ENCODE measurements at places on chromosomes 3 and 15.

GRCh38 chr3:184565421-184566211, 4.0 kb downstream of the EPHB3 start:
- DNase-seq = no peak

DNA sequence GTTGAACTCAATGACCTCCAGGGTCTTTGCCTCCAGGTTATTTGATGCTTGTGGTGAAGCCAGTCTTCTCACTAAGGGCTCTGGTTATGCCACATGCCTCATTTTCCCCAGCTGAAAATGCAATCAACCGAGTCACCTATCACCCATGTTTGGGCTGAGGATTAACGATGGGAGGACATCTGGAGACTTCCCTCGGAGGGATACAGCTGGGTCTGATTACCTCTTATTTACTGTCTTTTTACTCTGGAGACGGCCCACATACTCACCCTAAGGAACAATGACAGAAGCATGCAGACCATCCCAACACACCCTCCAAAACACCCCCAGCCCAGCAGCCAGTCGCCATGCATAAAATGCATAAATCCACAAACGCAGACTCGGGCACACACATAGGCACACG, 187.4 kb downstream of the OPA1 start:
- no peak for DNase-seq

DNA sequence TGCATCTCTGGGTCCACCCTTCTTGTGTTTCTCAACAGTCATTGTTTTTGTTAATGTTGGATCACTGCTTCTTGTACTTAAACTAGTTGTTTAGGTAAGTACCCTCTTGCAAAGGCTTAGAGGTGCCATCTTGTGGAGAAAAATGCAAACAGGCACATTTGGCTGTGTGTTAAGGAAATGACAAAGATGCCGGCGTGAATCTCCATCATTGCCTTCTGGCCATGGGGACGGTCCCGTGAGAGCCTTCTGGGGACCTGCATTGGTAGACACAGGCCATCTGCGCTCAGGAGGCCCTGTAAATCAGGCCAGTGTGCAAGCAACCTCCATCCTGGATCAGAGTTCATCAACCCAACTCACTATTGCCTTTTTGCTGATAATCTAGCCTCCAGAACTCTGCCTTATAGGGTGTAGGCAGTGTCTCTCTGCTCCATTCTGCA, 158.6 kb upstream of the NR2E3 start:
- DNase-seq = no peak

DNA sequence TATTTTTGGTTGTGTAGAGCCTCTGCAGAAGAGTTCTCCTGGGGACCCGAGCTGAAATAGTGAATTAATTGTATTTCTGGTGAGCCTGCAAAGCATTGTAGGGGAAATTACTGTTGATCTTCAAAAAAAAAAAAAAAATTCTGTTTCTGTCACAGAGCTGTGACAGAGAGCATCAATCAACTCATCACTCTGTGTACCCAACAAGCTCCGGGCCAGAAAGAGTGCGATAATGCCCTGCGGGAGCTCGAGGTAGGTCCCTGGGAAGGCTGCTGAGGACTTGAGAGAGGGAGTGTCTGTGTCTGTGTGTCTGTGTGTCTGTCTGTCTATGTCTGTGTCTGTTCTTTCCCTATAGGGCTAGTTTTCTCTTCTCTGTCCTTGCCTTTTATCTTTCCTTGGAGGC, 294.4 kb upstream of the TPM1 start:
- no peak for DNase-seq

- DNase-seq = no peak
Observed at GRCh38 chr15:84598993-84599392, 1.8 kb upstream of the ZSCAN2 start.

DNA sequence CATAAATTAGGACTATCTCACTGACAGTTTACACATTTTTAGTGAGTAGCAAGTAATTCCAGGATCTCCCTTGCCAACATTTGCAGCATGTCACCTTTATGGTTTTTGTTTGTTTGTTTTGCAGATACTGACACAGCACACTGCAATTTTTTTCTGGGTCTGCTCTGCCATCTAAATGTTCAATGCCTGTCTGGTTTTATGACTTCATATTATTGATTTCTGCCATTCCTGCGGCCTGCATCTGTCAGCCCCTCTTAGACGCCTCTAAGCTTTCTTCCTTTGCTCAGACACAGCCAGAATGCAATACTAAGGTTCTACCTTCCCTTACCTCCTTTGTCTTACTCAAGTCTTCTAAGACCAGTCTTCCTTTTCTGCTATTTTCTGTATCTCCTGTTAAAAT, 321.2 kb upstream of the AZI2 start:
- DNase-seq = no peak

DNA sequence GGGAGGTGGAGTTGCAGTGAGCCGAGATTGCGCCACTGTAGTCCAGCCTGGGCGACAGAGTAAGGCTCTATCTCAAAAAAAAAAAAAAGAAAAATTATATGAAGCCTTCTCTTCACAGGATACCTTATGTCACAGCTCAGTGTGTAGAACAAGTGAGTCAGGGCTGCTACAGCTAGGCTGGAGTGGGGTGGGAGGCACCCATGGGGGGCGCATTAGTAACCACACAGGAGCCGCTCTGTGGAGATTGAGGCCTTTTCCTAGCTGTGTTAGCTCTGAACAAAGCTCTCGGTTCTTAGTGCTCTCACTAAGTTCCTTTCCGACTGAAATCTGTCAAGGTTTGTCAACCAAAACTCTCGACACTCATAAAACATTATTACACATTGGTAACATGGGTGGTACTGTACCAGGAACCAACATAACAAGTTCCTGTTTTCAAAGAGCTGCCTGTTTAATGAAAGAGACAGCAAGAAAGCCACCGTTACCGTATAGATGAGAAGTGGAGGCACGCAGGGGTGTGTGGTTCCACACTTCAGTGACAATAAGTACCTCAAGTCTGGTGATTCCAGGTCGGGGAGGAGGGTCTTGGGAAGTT, 4.5 kb downstream of the LRRC31 start:
- DNase-seq = peak; percentile 18

DNA sequence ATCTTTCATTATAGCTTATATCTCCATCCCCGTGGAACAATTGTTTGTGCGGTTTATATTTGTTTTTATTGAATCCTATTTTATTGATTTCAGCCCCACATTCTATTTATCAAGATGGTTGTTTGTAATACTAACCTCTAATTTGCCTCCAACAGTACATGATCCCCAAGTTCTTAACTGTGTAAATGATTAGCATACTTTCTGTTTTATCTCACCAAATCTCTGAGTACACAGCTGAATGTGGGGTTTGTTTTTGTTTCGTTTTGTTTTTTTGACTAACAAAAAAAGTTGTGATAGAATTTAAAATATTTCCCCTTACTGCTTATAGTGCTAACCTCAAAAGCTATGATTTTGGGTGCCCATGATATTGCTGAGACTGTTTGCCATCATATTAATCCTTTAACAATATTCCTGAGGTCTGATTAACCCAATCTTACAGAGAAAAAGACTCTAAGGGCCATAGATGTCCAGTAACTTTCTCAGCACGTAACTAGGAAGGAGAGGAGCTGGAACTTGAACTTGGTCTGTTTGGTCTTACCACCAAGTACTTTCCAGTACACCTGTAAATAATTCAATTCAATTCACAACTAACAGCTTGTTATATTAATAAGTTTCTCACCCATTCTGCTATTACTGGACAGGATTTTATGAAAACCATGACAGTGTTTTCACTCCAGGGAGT, 789.8 kb downstream of the TUSC7 start:
- no peak for DNase-seq

DNA sequence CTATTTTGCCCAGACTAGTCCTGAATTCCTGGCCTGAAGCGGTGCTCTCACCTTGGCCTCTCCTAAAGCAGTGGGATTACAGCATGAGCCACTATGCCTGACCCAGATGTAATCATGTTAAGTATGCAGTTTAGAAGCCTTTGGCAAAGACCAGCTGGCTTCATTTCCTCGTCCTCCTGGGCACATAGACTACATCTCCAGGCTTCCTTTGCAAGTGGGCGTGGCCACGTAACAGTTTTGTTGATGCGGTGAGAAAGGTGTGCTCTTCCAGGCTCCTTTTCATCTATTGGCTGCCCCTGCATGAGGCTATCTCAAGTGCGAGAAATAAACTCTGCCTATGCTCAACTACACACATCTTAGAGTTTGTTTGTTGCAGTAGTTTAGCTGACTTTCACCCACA, 13.0 kb downstream of the SV2B start:
- no peak for DNase-seq

DNA sequence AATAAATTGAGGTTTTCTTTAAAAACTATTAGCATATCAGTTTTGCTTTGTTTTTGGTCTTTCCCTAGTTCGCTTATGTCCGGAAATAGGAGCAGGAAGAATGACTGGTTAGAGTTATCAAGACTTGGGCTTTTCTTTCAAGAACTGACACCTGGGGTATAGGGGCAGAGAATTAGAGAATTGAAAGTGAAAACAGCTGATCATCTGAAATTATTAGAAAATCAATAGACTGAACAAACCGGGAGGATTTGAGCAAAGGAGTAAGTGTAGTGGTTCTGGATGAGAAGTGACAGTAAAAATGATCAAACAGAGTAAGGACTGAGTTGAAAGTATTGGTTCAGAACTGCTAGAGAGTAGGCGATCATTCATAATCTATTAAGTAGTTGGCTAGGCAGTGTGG, 6.0 kb downstream of the MINDY2 start:
- DNase-seq = no peak

DNA sequence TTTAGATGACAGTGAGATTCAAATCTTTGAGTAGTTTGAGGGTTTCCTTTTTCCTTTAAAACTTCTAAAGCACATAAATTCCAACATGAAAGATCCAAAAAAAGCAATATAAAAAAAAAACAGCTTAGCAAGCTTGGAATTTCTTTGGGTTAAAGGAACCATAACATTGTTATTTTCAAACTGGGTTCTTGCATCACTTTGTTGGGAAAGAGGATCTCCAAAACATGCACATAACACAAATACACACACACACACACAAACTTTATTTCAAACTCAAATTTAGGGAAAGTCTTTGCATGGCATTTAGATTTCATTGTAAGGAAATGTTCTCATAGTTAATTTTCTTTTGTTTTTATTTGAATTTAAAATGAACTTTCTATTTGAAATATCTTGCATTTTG, 79.2 kb upstream of the COL8A1 start:
- no peak for DNase-seq

DNA sequence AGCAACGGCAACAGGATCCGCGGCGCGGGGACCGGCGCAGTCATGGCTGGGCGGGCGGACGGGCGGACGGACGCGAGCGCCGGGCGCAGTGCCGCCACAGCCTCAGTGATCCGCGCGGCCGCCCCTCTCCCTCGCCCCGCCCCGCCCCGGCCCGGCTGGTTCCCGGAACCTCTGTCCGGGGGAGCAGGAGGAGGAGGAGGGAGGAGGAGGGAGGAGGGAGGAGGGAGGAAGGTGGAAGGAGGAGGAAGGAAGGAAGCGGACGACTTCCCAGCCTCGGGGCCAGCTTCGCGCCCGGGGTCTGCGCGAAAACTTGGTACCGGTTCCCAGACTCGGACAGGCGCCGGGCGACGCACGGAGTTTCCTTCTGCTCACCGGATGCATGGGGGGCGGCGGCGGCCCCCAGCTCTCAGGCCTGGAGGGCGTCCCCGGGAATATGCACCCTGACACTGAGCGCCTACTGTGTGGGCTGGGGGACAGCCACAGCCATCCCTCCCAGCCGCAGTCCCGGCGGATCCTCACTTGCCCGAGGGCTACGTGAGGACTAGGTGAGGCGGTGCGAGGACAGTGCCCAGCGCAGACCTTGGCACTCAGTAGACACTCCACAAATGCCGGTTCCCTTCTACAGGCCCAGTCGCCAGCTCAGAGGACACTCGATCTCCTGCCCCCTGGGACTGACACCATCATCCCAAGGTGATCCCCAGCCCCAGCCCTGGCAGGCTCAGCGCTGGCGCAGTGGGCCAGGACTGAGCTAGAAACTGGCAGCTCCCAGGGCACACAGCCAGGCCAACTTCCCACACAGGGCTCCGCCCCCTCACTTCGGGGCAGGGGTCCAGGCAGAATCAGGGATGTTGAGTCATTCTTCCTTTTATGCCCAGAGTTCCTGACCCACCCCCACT, at the start of gene SHISA5:
TSS of gene SHISA5 (minus strand) at position 124 of the 896 bp plus-strand sequence. CDS start at position 44, 80 bp downstream.
- peak; percentile 49 for DNase-seq

GRCh38 chr3:65953301-65953812, 85.4 kb downstream of the MAGI1 start:
- DNase-seq = no peak

GRCh38 chr3:23796518-23796917, 9.2 kb upstream of the UBE2E1 start:
- no peak for DNase-seq

DNA sequence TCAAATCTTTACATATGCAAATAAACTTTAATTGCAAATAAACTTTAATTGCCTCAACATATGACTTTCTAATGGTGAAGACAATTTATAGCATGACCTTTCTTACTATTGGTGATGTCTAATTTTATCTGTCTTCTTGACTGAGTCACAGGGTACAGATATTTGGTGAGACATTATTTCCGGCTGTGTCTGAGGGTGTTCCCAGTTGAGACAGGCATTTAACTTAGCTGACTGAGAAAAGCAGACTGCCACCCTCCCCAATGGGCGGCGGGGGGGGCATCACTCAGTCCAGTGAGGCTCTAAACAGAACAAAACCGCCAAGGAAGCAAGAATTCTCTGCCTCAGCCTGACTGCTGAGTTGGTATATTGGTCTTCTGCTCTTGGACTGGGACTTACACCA, 160.0 kb downstream of the TBL1XR1 start:
- no peak for DNase-seq

- DNase-seq = no peak
Observed at GRCh38 chr15:65391732-65392131, 13.9 kb upstream of the IGDCC3 start.

- DNase-seq = no peak
Observed at GRCh38 chr3:64502284-64502683, 185.5 kb downstream of the ADAMTS9 start.

DNA sequence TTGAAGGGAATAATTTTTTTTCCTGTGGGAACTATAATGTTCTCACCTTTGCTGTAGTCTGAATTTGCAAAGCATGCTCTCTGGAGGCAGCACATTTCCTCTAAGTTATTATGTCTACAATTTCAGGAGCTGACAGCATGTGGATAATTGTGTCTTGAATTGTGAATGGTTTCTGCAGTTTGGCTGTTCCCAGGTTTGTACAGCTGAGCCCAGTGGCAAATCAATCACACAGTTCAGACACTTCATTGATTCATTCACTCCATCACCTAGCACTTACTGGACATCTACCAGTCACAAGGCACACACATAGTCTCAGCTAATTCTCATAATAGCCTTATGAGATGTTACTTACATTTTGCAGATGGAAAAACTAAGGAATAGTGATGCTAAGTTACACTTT, 219.0 kb upstream of the ROPN1 start:
- DNase-seq = no peak

DNA sequence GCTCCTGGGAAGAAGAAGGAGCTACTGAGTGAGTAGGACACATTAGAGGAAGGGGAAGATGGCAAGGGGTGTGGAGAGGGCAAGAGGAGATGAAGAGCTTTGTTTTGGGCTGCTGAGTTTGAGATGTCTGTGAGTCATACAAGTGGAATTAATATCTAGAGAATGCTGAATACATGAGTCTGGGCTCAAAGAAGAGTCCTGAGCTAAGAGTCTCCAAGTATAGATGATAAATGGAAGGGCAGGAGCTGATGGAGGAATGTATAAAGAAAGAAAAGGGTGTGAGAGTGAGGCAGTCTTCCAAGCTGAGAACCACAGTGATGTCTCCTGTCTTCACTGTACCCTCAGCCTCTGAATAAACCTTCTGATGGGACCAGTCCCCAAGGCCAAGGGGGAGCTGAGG, 205.5 kb upstream of the MRPL3 start:
- DNase-seq = no peak

Measured in CD4-positive, alpha-beta T cell treated with Interleukin-15 for 1 hour (primary cell).